Fibroblast of skin of scalp (primary cell): ENCODE measurements at places on chromosomes 5 and 9.

- DNase-seq = no peak
Observed at GRCh38 chr5:126695091-126695490, 81.8 kb upstream of the LMNB1 start.

DNA sequence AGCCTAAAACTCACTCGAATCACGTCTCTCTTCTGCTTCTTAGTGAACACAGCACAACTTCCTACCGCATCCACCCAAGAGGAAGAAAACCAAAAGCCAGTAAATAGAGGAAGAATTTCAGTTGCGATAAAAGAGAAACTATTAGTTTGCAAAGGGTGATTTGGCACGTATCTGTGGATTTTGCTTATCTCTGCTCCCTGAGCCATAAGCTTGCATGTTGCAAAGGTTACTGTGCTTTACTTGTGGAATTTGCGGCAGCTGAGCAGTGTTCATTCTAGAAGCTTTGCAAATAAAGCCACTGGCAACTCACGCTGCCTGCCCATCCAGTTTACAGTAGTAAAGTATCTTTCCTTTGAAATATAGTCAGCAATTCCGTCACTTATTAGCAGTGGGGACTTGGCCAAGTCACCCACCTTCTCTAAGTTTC is 149.0 kb upstream of the PCA3 start:
- DNase-seq = no peak

- no peak for DNase-seq
Observed at GRCh38 chr5:76331126-76331525, 72.0 kb upstream of the IQGAP2 start.

GRCh38 chr5:177472460-177473442 is 683 bp downstream of the DBN1 start:
- peak; percentile 47 for DNase-seq

- no peak for DNase-seq
Observed at GRCh38 chr9:14213504-14213903, 100.4 kb downstream of the NFIB start.
